ENCODE measurements at places on chromosomes 1 and 21.
A peak's percentile ranks its signal among the peaks of the same experiment; 100 is the strongest.

GRCh38 chr1:9529190-9529589 is 10.1 kb upstream of the SLC25A33 start:
- DNase-seq: no peak

DNA sequence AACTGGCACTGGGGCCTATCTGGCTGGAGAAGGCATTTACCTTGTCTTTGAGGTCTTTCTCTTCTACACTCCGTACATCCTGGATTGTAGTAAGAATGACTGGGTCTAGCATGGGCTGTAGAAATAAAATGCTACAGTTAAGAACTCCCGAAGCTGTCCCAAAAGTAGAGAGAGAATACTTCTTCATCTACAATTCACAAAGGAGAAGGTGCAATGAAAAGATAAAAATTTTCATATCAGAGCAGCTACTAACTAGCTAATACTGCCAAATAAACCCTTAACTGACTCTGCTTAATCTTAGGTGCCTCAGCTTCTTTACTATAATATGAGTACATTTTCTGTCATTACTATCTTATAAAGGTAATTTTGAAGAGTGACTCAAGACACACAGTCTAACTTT is 55.6 kb downstream of the USP24 start:
- DNase-seq: no peak

DNA sequence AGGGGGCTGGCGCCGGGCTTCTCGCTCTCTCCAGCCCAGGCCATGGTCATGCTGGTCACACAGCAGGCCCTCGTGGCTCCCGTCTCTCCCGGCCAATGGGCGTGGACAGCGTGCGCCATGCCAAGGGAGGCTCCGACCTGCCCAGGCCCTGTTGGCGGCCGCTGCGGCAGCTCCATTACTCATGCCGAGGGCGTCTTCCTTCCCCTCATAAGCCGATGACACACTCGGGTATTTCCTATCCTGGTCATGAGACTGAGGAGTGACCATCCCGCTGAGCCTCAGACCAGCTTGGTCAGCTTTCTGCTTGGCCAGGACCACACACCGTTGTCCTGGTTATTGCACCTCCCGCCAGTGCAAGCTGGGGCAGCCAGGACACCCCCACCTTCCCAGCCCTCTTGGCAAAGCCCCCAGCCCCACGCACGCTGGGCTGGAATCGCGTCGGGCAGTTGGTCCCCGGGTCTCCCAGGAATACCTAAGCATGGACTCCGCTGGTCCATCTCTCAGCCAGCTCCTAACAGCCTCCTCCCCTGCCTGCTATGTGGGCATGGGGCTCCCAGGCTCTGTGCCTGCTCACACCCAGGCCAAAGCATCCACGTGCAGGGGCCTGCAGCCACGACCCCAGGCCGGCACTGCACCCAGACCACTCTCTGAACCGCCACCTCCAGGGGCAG is 49.8 kb downstream of the ARHGEF16 start:
- no peak for DNase-seq

DNA sequence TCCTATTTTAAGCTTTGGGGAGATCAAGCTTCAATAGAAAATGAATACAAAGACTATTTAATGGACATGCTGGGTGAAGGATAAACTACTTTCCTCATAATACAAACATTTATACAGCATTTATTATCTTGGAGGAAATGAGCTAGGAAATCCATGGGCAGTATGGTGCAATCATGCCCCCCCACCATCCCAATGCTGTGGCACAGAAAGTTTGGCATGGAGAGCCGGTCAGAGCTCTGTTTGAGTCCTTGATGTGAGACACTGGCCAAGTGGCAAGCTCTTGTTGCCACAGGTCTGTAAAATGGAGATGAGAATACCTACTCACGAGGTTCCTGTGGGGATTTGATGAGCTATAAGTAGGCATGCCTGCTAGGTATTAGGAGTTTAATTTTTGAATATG is 120.6 kb downstream of the MAB21L3 start:
- DNase-seq: no peak

- no peak for DNase-seq
Observed at GRCh38 chr1:31880957-31881687, 57.0 kb downstream of the PTP4A2 start.

DNA sequence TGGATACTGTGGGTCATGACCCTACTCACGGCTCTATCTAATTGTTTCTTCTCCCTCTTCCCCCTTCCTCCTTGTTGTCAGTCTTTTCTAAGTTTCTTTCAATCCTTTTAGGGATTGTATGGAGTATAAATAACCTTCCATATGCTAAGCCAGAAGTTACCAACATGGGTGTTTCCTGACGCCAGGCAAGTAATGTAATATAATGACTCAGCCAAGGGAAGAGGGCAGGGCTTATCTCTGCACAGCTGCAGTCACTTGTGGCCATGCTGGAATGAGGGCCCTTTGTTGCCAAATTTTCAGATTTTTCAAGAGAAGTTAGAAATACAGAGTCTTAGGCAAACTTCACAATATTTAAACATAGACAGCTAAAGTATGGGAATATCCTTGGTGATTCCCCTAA is 194.6 kb downstream of the ST6GALNAC3 start:
- no peak for DNase-seq

DNA sequence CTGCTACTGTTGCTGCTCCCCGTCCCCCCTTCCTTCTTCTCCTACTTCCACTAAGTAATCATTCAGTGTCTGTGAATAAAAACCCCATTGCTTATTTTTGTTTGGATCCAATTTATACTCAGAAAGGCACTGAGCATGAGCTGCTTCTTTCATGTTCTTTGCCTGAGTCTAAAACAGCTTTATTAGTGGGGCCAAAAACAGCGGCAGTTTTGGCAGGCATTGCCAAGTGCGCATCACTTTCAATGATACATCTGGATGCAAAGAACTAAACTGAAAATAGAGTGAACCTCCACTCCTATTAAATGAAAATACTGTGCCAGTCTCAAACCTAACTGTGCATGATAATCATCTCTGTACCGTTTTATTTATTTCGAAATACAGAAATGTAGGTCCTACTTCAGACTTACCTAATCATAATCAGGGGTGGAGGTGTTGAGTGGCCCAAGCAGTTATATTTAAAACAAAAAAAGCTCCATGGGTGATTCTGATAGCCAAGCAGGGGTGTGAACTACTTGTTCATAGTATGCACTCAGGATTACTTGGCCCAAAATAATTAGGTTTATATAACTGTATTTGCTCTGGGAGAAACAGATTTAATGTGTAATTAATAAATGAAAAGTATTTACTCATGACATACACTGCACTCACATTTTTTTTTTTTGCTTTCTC is 48.4 kb downstream of the NEK7 start:
- DNase-seq: no peak

- peak; percentile 68 for DNase-seq
Observed at GRCh38 chr1:155976062-155976912, 2.1 kb downstream of the ARHGEF2 start.

DNA sequence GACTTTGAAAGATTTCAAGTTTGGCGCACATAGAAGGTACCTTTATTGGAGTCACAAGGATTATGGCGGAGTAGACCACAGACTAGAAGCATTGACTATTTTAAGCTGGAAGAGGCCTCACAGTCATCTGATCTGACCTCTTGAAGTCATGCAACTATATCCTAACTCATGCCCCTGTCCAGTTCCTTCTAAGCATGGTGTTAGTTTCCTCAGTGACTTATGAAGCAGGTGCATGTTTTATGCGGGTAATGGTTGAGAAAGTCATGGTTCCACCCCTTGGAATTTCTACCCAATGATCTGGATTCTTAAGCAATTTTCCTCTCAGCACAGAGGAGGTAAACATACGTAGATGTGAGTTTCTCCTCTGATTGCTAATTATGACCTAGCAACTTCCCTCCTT is 11.7 kb downstream of the OLFML3 start:
- no peak for DNase-seq

- DNase-seq: no peak
Observed at GRCh38 chr1:228268881-228269265, 61.0 kb downstream of the OBSCN start.

GRCh38 chr1:76428028-76428427 is 353.5 kb downstream of the ST6GALNAC3 start:
- no peak for DNase-seq

- DNase-seq: no peak
Observed at GRCh38 chr1:100583827-100584226, 45.9 kb downstream of the GPR88 start.

- no peak for DNase-seq
Observed at GRCh38 chr1:222071387-222071786, 329.5 kb upstream of the DUSP10 start.

DNA sequence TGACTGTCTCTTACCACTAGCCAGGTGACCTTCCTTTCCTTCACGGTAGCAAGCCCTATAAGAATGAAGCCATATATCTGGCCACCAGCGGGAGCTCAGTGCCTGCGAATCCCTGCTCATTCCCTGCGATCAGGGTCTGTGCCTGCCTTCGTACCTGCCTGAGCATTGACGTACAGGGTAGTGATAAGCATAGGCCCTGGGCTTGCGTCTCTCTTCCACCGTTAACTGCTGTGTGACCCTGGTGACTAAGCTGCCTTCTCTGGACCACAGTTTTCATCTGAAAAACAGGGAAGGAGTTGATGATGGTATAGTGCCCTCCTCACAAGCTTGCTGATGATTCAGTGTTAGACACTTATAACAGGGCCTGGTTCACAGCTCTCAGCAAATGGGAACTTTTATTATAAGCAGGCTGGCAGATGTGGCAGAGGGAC is 4.1 kb downstream of the ZC3H12A start:
- DNase-seq: no peak

DNA sequence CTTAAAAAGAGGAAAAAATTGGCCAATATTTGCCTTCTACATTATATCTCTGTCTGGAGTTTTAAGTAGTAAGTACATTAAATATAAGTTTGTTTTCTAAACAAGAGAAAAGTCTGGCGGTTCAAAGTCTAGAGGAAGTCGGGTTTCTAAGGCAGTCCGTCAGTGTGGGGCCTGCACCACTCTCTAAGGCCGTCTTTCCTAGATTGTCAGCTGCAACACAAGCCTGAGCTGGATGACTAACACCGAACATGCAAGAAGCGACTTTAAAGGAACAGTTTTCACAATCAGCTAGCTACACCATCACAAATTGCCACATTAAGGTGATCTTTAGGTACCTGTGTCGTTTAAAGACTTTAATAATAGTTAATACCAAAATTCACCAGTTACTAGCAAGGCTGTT is 19.6 kb downstream of the CCSAP start:
- DNase-seq: no peak

GRCh38 chr1:203272633-203273205 is 32.6 kb upstream of the BTG2 start:
- no peak for DNase-seq

- DNase-seq: no peak
Observed at GRCh38 chr1:31866450-31867032, 50.7 kb upstream of the SPOCD1 start.

DNA sequence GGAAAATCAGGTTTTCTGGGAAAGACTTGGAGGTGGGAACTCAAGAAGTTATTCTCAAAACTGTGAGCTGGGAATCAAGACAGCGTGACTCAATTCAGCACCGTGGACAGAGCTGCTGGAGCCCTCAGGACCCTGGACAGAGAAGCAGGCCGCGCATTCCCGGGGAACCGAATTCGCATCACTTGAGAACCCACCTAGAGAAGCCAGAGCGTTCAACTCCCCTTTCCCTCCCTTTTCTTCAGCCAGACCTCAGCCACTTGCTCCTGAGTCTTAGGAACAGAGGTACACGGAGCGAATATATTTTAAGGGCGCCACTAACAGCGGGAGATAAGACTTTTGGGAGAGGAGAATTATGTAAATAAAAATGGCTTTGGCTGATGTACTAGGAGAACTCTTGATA is 2.0 kb upstream of the LIN28A start:
- DNase-seq: peak; percentile 53

- no peak for DNase-seq
Observed at GRCh38 chr1:65881067-65881594, 88.4 kb downstream of the PDE4B start.

DNA sequence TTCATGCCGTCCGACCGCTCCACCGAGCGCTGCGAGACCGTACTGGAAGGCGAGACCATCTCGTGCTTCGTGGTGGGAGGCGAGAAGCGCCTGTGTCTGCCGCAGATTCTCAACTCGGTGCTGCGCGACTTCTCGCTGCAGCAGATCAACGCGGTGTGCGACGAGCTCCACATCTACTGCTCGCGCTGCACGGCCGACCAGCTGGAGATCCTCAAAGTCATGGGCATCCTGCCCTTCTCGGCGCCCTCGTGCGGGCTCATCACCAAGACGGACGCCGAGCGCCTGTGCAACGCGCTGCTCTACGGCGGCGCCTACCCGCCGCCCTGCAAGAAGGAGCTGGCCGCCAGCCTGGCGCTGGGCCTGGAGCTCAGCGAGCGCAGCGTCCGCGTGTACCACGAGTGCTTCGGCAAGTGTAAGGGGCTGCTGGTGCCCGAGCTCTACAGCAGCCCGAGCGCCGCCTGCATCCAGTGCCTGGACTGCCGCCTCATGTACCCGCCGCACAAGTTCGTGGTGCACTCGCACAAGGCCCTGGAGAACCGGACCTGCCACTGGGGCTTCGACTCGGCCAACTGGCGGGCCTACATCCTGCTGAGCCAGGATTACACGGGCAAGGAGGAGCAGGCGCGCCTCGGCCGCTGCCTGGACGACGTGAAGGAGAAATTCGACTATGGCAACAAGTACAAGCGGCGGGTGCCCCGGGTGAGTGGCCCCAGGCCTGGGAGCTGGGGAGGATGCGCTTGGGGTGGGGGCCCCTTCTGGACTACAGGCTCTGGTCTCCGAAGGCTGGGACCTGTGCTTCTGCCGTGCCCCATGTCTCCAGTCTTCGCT is 1.1 kb downstream of the SKI start:
- DNase-seq: no peak

DNA sequence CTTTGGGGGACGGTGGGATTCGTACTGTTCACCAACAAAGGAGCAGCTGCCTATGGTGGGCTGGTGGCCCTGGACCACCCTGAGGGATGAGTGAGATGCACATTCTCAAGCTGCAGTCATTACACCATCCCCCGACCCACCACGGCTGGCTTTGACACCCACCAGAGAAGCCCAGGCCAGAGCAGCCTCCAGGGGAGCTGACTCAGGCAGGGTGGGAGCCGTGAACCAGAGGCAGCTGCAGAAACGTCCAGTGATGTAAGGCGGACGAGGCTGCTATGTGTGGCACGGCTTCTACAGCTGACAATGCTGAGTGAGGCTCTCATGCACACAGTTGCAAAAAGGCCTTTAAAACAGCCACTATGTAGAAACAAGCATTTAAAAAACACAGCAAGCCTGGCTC is 40.1 kb downstream of the CHAF1B start:
- DNase-seq: no peak

DNA sequence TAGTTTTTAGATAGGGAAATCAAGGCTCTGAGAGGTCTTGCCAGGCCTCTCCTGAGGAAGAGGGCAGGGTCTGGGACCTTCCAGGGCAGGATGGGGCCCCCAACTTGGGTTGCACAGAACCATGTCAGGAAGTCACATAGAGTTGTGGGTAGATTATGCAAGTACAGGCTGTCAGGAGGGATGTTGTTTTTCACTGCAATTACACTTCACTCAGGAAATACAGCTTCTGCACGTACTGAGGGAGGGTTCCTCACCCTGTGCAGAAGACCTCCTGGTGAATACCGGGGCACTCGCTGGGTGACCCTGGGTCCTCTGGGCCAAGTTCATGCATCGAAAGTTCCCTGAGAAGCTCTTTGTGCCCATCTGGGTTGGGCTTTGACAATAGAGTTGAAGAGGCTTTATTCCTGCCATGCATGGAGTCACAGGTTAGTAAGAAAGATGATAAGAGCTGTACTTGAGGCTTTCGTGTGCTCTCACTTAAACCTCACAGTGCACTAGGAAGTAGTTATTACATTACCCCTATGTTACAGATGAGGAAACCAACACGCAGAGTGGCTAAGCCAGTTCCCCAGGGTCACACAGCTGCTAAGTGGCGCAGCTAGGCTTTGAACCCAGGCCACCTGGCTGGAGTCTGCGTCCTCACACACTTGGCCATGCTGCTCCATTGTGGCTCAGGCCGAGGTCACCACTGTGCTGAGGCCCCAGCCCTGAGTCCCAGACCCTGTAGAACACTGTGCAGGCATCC is 16.2 kb upstream of the TNFRSF1B start:
- no peak for DNase-seq
